Peyer's patch (tissue), 4 donors: ENCODE measurements at places on chromosomes 7 and 10. TPM values are rescaled to one million over a fixed set of nuclear protein-coding genes. Genes with fewer than 3 reads are reported as not detected.

GRCh38 chr7:48084727-48085432 lies 4.2 kb upstream of the UPP1 start:
- no peak overlapping the region for H3K4me3 ChIP-seq
- peak; percentile 71 for DNase-seq
- H3K4me1 ChIP-seq, result peaks cover 46% of the 10 kb centered on the region

- no peaks in the 10 kb centered on the region for H3K4me1 ChIP-seq
- DNase-seq, result no peak
- H3K4me3 ChIP-seq, result no peak overlapping the region
Measured at GRCh38 chr10:15069230-15069629, 19.3 kb downstream of the ACBD7 start.

RPEL1 gene
- total RNA-seq, result 0.40 TPM

- peak overlapping the region; percentile 46 for H3K4me3 ChIP-seq
- H3K36me3 ChIP-seq, result no peaks in the 10 kb centered on the region
- H3K27ac ChIP-seq, result peak overlapping the region; percentile 80
- peak; percentile 80 for DNase-seq
Measured at GRCh38 chr10:45418849-45419675, 45.0 kb downstream of the ALOX5 start.

DNA sequence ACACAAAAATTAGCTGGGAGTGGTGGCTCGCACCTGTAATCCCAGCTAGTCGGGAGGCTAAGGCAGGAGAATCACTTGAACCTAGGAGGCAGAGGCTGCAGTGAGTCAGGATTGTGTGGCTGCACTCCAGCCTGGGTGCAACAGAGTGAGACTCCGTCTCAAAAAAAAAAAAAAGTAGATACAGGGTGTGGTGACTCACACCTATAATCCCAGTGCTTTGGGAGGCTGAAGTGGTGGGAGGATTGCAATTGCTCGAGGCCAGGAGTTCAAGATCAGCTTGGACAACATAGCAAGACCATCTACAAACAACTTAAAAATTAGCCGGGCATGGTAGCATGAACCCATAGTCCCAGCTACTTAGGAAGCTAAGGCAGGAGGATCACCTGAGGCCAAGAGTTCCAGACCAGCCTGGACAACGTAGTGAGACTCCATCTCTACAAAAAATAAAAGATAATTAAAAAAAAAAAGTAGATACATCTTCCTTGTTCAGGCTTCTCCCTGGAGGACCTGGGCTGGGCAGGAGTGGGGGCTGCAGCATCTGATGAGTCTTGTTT lies 2.0 kb downstream of the MOSPD3 start:
- H3K36me3 ChIP-seq, result peaks cover 3% of the 10 kb centered on the region
- H3K27me3 ChIP-seq, result no peaks in the 10 kb centered on the region
- no peak for DNase-seq
- no peak overlapping the region for H3K4me3 ChIP-seq
- peaks cover 7% of the 10 kb centered on the region for H3K4me1 ChIP-seq

VSTM2A gene
- total RNA-seq, result not detected

GRCh38 chr10:80186364-80187012 lies 18.8 kb downstream of the ANXA11 start:
- no peak for DNase-seq
- H3K27me3 ChIP-seq, result no peaks in the 10 kb centered on the region
- H3K36me3 ChIP-seq, result no peaks in the 10 kb centered on the region

- DNase-seq, result no peak
- H3K36me3 ChIP-seq, result no peaks in the 10 kb centered on the region
- no peak overlapping the region for H3K27ac ChIP-seq
- H3K4me3 ChIP-seq, result no peak overlapping the region
Measured at GRCh38 chr10:47366731-47367460, 17.2 kb downstream of the ZNF488 start.

GSTO2 gene
- 13.0 TPM for total RNA-seq

GRCh38 chr7:129502708-129503685 lies 666 bp downstream of the SMKR1 start:
- DNase-seq, result peak; percentile 18
- H3K36me3 ChIP-seq, result no peaks in the 10 kb centered on the region
- H3K4me3 ChIP-seq, result peak overlapping the region; percentile 77
- no peaks in the 10 kb centered on the region for H3K4me1 ChIP-seq
